ENCODE measurements at places on chromosomes 6 and 20. TPM values are rescaled to one million over a fixed set of nuclear protein-coding genes. Genes with fewer than 3 reads are reported as not detected.

TMC2 gene
- polyA plus RNA-seq: not detected

RPP21 gene
- 89.1 TPM for polyA plus RNA-seq

CEP250 gene
- 23.1 TPM for polyA plus RNA-seq

BPI gene
- not detected for polyA plus RNA-seq

RIPPLY2 gene
- not detected for polyA plus RNA-seq

RHAG gene
- not detected for polyA plus RNA-seq

ME1 gene
- not detected for polyA plus RNA-seq

OVOL2 gene
- polyA plus RNA-seq: not detected

LY6G6F gene
- 0.95 TPM for polyA plus RNA-seq

SRMS gene
- 0.43 TPM for polyA plus RNA-seq

MAVS gene
- 7.3 TPM for polyA plus RNA-seq

CALHM4 gene
- not detected for polyA plus RNA-seq

GTSF1L gene
- polyA plus RNA-seq: 1.2 TPM

HLA-B gene
- polyA plus RNA-seq: 6,901 TPM

LTB gene
- 2,767 TPM for polyA plus RNA-seq

C20orf141 gene
- not detected for polyA plus RNA-seq

SEMG1 gene
- not detected for polyA plus RNA-seq

All from IgD-negative memory B cell (primary cell).